LNCaP clone FGC (cell line): ENCODE measurements at places on chromosomes 4 and X.

DNA sequence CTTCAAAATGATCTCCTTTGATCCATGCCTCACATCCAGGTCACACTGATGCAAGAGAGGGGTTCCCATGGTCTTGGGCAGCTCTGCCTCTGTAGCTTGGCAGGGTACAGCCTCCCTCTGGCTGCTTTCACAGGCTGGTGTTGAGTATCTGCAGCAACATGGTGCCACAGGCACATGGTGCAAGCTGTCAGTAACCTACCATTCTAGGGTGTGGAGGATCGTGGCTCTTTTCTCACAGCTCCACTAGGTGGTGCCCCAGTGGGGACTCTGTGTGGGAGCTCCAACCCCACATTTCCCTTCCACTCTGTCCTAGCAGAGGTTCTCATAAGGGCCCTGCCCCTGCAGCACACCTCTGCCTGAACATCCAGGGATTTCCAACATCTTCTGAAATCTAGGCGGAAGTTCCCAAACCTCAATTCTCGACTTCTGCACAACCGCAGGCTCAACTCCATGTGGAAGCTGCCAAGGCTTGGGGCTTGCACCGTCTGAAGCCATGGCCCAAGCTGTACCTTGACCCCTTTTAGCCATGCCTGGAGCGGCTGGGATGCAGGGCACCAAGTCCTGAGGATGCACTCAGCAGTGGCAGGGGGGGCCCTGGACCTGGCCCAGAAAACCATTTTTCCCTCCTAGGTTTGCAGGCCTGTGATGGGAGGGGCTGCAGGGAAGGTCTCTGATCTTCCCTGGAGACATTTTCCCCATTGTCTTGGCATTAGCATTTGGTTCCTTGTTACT is 137.8 kb upstream of the NUDT6 start:
- DNase-seq = no peak

DNA sequence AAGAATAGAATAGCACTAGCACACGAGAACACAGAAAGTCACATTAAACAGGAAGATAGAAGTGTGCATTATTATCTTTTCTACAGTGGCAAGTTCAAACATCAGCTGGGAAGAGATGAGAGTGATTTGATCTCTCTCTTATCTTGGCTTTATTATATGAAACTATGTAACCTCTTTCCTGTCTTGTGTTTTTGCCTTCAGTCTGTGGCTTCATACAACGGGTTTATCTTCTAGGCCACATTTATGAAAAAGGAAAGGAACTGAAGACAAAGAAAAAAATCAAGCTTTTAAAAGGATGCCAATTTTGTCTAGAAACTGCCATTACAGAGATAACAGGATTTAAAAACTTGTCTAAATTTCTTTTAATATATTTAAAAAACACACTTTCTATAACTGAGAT is 983.6 kb downstream of the RPA4 start:
- DNase-seq = no peak

DNA sequence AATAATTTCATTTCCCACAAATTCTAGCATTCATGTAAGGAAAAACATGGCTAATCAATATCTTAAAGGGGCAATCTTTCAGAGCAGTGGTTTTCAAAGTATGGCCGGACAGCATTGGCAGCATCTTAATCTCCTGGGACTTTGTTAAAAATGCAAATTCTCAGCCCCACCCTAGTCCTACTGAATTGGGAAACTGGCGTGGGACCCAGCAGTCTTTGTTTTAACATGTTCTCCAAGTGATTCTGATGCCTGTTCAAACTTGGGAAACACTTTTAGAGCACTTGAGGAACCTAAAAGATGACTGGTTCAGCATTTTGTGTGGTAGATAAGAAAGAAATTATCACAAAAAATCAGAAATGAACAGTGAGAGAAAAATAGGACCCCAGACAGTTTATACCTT is 65.7 kb downstream of the ZFX start:
- DNase-seq = no peak

- DNase-seq = peak; percentile 82
Measured at GRCh38 chrX:9342561-9343051, 122.3 kb upstream of the TBL1X start.

DNA sequence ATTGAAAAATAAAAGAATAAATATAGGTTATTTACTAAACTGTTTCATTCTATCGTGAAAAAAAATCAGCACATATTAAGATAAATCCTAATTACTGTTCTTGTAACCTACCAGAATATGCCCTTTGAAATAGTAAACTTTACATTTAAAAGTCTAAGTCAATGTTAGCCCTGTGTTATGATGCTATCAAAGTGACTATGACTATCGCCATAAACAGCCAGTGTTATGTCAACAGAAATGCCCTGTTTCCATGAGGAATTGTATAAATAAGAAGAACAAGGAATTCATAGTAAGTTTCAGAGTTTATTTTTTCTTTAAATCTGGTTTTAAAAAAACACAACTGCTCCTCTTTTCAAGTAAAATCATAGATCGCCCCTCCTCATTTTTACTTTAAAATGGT is 11.4 kb downstream of the NR3C2 start:
- no peak for DNase-seq
